Calu3 (cell line): ENCODE measurements at places on chromosomes 6 and 20.

- DNase-seq, result no peak
Observed at GRCh38 chr20:46622165-46622564, 29.1 kb downstream of the SLC13A3 start.

DNA sequence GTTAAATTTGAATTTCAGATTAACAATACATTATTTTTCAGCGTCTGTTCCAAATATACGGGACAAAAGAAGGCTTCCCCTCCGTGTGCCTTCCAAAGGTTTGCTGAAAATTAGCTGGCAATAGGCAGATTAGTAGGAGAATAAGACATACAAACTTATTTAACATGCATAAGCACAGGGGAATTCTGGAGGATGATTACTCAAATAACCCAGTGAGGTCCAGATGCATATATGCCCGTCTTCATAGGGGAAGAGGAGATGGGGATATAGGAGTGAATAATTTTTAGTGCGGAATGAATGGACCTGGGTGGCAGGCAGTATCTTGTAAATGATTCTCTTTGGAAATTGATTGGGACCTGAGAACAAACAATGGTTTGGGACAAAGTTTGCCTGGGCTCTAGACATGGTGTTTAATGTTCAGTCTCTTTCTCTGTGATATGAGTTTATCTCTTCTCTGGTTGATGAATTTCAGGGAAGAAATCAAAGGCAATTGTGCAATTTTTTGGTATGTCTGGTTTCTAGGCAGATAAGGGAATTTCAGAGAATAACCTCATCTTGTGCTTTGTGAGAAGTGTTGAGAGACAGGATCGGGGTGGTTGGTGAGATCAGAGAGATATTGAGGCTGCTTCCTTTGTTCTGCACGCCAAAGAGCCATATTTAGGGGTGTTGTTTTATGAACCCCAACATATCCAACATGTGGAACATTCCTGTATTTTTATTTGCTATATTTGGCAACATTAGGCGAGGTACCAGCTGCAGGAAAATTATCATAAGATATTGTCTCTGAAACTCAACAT, 63.7 kb downstream of the MKKS start:
- DNase-seq, result peak; percentile 11

- no peak for DNase-seq
Observed at GRCh38 chr6:140809694-140810101, 1323.0 kb upstream of the GJE1 start.

- no peak for DNase-seq
Observed at GRCh38 chr6:151498327-151498726, 4.5 kb downstream of the CCDC170 start.

- no peak for DNase-seq
Observed at GRCh38 chr6:139721954-139722353, 347.5 kb upstream of the CITED2 start.

- no peak for DNase-seq
Observed at GRCh38 chr20:61973515-61974356, 91.9 kb downstream of the TAF4 start.

DNA sequence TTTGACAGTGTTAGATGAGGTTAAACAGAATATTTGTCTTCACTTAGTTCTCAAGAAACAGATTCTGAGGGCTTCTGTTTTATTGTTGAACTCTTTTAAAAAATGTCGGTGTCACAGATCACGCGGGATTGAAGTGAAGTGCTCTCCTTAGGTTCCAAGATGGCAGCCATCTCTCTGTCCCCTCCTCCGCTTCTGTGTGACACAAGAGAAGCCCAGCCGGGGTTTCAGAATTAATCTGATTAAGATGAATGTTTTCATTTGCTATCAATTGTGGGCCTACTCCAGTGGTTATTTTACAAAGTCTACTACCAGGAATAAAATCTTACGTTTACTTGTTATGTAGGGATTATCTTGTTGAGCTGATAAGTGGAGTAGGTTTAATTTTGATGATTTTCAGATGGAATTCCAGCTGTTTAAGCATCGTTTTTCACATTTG, 10.9 kb downstream of the HIVEP1 start:
- no peak for DNase-seq

DNA sequence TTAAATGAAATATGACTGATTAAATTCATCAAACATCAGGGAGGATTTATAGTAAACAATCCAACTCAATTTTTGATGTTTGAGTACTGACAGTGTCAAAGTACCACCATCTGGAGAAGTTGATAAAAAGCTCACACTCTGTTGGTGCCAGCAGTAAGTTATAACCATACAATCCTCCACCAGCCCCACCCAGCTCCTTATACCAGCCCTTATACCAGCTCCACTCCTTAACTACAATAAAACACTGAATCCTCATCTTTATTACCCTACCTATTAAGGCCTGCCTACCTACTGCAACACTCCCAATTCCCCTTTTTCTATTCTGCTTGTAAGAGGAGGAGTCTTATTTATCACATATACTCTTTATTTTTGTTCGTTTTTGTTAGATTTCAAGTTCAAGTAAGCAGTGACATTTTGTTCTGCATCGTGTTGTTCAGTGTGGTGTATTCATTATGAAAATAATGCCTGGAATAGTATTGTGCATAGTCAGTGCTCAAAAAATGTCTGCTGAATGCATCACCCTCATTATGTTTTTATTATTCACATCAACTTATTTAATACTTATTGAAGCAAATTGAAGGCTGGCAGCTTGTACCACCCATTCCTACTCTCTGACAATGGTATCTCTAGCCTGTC, 954.7 kb upstream of the ADGRB3 start:
- no peak for DNase-seq

DNA sequence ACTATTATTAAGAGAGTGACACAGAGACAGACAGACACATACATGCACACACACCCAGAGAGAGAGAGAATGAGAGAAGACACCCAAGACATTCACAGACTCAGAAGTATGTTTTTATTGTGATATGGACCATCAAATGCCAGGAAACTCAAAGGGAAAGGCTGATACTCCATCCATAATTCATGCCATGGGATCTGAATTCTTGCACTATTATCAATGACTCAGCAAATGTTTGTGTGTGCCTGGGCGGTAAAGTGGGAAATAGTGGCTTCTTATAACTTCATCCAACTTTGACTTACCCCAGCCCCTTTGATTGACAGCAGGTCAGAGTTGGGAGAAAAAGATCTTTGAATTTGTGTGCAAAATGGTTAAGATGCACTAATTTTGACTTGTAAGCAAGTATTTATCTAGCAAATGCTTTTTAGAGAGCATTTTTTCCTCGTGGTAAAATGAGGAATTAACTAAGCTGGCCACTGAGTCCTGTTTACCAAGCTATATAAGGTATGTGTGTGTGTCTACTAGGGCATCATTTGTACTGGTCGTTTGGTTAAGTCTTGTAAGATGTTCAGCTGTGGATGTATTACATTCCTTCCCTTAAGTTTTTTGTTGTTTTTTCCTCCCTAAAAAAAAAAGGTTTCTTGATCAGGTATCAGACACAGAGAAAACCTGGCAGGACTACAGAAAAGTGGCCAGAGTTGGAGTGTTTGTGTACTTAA, 3.0 kb upstream of the CCN2 start:
- no peak for DNase-seq

GRCh38 chr6:112701201-112701600, 354.1 kb downstream of the RFPL4B start:
- no peak for DNase-seq

GRCh38 chr6:113597231-113597583, 259.9 kb upstream of the MARCKS start:
- no peak for DNase-seq

GRCh38 chr6:5174244-5174643, 86.5 kb downstream of the LYRM4 start:
- DNase-seq, result no peak

- DNase-seq, result no peak
Observed at GRCh38 chr6:85388531-85388930, 61.4 kb upstream of the NT5E start.

DNA sequence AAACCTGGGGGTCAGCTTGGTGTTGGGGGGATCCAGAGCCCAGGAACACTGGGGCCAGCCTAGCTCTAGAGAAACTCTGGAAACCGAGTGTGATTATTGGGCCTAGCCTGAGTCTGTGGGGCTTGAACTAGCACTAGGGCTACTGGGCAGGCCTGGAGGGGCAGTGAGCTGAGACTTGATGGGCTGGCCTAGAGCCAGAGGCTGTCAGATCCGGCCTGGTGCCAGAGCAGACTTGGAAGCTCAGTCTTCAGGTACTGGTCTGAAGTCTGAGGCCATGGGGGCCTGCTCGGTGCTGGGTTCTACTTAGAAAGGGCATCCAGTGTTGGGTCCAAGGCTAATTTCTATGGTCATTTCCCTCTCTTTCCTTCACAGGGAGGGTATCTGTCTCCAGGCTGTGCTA, 2.7 kb downstream of the DEFB112 start:
- DNase-seq, result no peak

DNA sequence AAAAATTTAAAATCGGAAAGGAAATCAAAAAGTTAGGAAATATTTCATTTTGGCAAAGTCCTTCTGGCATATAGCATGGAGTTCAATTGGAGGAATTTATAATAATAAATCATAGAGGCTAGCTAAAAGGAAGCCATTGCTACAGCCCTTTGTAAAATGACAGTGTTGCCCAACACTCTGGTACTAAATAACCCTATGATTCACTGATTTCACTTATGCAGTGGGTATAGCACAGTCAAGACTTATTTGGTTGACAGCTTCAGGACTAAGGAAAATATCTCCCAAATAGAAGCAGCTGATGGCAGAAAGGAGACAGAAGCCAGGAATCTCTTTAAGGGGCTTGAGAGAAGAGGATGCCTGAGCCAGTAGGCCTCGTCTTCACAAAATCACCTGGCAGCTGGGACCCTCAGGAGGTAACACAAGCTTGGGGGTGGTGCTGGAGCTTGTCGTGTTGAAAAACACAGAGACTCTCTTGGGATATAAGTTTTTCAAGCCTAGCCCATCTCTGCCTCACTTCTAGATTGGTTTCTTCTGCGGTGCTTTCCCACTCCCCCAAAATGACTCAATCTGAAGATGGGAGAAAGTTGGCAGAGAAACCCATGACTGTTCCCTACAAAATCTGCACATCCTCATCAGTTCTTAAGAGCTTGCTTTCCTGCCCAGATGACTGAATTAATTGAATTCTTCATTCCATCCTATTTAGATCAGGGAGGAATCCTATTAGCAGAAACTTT, 38.4 kb upstream of the EYA4 start:
- no peak for DNase-seq

DNA sequence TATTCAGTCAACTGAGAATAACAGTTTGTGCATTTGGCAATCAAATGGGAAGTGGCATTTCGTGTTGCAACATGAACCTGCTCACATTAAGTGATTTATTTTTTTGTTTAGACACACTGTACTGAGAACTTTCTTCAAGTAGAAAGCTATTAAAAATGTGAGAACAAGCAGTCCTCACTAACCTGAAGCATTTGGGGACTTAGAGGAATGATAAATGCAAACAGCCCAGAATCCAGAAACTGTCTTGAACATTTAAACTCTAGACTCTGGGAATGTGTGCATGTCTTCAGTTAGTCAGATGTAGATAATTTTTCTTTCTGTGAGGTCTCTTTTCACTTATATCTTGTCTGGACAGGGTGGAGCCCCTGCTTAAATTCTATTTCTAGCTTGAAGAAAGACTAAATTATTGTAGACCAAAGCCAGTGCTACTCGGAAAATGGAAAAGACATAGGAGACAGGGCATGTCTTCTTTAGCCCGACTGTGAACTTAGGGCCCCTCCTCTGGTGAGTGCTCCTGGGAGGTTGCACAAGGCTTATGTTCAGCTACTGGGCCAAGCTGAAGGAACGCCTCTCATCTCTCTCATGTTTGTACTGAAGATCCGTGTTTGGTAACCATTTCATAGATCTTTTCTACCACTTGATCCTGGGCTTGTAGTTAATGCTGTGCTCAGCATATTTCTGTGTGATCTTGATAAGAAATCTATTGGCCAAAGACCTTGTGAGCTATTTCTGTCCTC, 70.1 kb downstream of the SLX4IP start:
- DNase-seq, result no peak

GRCh38 chr6:36245572-36246061, 24.2 kb upstream of the PNPLA1 start:
- no peak for DNase-seq

GRCh38 chr6:162219266-162219665, 508.3 kb downstream of the PRKN start:
- no peak for DNase-seq
